ENCODE measurements at places on chromosomes 1 and 21. TPM values are rescaled to one million over a fixed set of nuclear protein-coding genes. Genes with fewer than 3 reads are reported as not detected.

The YARS1 gene
- 154 TPM for total RNA-seq

The FAM151A gene
- not detected for total RNA-seq

The TMEM125 gene
- total RNA-seq, result not detected

The TMEM269 gene
- total RNA-seq, result not detected

The MAEL gene
- total RNA-seq, result 33.9 TPM

The MMEL1 gene
- total RNA-seq, result not detected

The KCNJ9 gene
- total RNA-seq, result not detected

The RGS8 gene
- not detected for total RNA-seq

The ITSN1 gene
- total RNA-seq, result 35.9 TPM

The B3GALT2 gene
- under 0.01 TPM for total RNA-seq

The OR2T11 gene
- not detected for total RNA-seq

The CFAP141 gene
- total RNA-seq, result not detected

The TLCD4 gene
- total RNA-seq, result 0.29 TPM

The KIF26B gene
- total RNA-seq, result 45.3 TPM

The VPS72 gene
- 55.4 TPM for total RNA-seq

The NPHS2 gene
- total RNA-seq, result not detected

The ABCA4 gene
- total RNA-seq, result 0.29 TPM

The TPR gene
- 56.9 TPM for total RNA-seq

The SEC16B gene
- total RNA-seq, result 2.0 TPM

Measured in placental pericyte (primary cell).